ENCODE measurements at places on chromosomes 16 and 17. TPM values are rescaled to one million over a fixed set of nuclear protein-coding genes. Genes with fewer than 3 reads are reported as not detected.
A peak's percentile ranks its signal among the peaks of the same experiment; 100 is the strongest.

Gene LGALS9B
- total RNA-seq = not detected

Gene PSME3
- 119 TPM for total RNA-seq

Gene KRTAP9-4
- not detected for total RNA-seq

Gene CACNG1
- total RNA-seq = not detected

Gene CD300H
- not detected for total RNA-seq

GRCh38 chr17:72516772-72517399 lies 396.1 kb downstream of the SOX9 start:
- DNase-seq = peak; percentile 49
- peak overlapping the region; percentile 65 for H3K27ac ChIP-seq
- no peaks in the 10 kb centered on the region for H3K36me3 ChIP-seq
- H3K27me3 ChIP-seq = no peaks in the 10 kb centered on the region
- H3K4me3 ChIP-seq = no peak overlapping the region

DNA sequence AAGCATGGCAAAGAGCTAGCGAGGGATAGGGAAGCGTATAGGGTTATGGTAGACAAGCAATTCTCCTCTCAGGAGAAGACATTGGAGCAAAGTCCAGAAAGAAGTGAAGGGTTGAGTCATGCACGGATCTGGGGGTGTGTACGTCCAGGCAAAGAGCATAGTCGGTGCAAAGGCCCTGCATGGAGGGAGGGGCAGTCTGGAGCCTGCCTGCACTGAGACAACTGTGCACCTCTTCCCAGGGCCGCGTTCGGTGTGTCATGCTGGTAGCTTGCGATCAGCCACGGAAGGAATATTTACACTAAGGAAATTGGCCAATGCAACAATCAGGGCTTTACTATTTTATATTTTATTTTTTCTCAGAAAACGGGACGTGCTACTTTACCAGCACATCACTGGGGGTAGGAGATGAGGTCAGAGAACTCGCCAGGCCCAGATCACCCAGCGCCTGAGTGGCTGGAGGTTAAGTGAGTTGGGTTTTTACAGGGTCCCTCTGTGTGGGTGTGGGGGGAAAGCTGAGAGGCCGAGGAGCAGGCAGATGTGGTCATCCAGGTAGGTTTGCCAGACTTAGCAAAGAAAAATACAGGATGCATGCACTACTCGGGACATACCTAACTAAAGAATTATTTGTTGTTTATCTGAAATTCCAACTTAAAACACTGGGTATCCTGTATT lies 6.7 kb upstream of the B9D1 start:
- H3K4me1 ChIP-seq = no peaks in the 10 kb centered on the region
- no peak overlapping the region for H3K27ac ChIP-seq
- DNase-seq = no peak
- no peaks in the 10 kb centered on the region for H3K27me3 ChIP-seq
- no peaks in the 10 kb centered on the region for H3K36me3 ChIP-seq

DNA sequence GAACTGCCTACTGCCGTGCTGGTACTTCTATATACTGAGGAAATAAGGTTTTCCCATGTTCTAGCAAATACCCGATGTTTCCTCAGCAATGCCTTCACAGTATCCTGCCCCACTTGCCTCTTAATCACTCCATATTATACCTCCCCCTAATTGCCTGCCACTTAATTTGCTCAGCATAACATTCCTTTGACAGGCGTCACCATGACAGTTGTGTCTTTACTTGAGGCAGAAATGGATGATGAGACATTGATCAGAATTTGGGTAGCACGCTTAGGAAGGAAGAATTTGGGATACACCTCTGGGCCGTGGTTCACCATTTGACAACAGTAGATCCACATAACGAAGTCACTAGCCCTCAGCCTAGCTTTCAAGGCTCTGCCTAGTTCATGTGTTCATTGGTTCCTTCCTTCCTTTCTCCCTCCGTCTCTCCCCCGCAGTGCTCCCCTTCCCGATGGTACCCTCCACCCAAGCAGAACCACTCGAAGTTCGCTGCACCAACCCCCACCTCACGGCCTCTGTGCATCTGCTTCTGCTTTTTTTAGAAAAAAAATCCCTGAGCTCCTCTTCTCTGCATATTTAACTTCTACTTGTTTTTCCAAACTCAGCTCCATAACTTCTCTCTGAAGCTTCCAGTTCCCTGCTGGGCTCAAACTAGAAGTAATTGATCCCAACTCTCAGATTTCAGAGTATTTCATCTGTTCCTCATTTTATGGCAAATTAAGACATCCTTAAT lies 19.4 kb downstream of the IQCK start:
- H3K4me1 ChIP-seq = peaks cover 5% of the 10 kb centered on the region
- H3K27me3 ChIP-seq = no peaks in the 10 kb centered on the region
- no peaks in the 10 kb centered on the region for H3K36me3 ChIP-seq
- no peak overlapping the region for H3K4me3 ChIP-seq
- peak overlapping the region; percentile 16 for H3K27ac ChIP-seq
- DNase-seq = peak; percentile 67

GRCh38 chr17:4576729-4577322 lies 7.5 kb upstream of the SMTNL2 start:
- H3K27ac ChIP-seq = no peak overlapping the region
- no peaks in the 10 kb centered on the region for H3K27me3 ChIP-seq
- no peaks in the 10 kb centered on the region for H3K4me1 ChIP-seq
- H3K4me3 ChIP-seq = no peak overlapping the region
- H3K36me3 ChIP-seq = no peaks in the 10 kb centered on the region

DNA sequence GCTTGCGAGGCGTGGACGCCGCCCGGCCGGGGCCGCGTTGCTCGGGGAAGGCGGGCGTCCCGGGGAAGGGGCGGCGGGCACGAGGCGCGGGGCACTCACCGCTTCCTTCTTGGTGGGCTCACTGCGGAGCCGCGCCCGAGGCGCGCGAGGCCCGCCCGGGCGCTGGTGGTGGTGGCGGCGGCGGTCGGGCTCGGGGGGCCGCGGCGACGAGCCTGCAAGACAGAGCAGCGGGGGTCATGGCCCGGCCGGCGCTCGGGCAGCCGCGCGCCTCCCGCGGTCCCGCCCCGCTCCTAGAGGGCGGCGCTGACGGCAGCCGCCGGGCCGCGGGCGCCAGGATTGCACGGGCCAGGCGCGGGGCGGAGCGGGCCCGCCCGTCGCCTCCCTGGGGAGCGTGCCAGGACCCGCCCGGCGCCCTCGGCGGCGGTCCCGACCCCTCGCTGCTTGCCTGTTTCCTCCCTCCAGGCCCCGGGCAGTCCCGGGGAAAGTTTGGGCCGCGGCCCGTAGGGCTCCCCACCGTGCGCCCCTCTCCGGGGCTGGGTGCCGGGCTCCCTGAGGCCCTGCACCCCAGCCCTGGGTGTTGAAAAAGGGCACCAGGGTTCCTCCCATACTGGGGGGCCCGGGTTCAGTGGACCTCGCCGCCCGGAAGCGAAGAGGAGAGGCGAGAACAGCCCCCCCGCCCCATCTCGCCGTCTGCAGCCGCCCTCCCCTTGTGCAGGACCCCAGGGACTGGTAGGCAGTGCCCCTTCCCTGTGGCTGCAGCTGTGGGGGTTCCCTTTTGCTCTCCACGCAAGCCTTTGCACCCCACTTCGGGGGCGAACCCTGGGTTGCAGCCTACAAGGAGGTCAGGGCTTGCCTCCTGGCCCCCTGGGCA lies at the start of gene C16orf74:
Gene C16orf74 (minus strand): TSS at position 270 of the 871 bp plus-strand sequence. CDS start 15,879 bp downstream, outside the sequence.
- DNase-seq = peak; percentile 56
- H3K4me3 ChIP-seq = peak within 1 kb of the TSS; percentile 62
- no peaks in the 10 kb centered on the region for H3K36me3 ChIP-seq
- H3K27ac ChIP-seq = no peak within 1 kb of the TSS
- H3K27me3 ChIP-seq = no peaks in the 10 kb centered on the region
- H3K4me1 ChIP-seq = peaks cover 20% of the 10 kb centered on the region

- H3K36me3 ChIP-seq = no peaks in the 10 kb centered on the region
- no peaks in the 10 kb centered on the region for H3K4me1 ChIP-seq
- no peak for DNase-seq
- H3K4me3 ChIP-seq = no peak overlapping the region
Observed at GRCh38 chr16:76360404-76360803, 83.2 kb downstream of the CNTNAP4 start.

DNA sequence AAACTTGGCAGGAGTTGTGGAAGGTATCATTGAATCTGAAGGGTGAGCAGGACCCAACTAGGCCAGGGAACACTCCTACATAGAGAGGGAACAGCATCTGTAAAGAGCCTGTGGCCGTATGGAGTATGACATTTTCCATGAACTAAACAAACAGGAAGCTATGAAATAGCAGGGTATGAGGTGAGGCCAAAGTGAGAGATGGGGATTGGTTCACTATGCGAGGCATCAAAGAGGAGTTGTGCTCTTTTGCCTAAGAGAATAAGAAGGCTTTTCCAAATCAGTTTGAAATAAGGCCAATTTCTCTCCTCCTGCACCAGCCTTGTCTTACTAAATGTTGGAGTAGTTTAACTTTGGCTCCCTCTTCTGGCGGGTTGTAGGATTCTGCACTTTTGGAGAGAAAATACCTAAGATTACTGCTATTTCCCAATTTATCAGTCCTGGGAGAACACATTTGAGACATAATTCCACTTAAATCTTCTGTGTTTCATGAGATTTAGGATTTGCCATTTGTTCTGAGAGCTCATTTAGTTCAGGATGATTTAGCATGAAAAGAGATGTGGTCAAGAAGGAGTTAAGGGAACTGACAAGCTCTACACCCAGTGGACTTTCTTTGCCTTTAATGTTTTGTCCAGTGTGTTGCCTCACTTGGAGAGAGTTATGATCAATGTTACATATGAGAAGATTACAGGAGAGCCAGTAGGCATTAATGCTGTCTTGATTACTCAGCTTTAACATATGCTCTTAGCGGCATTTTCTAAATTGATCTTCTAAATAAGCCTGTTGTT lies 55.4 kb downstream of the TNRC6C start:
- DNase-seq = peak; percentile 62
- H3K4me3 ChIP-seq = no peak overlapping the region
- H3K27ac ChIP-seq = no peak overlapping the region
- no peaks in the 10 kb centered on the region for H3K4me1 ChIP-seq
- no peaks in the 10 kb centered on the region for H3K27me3 ChIP-seq

GRCh38 chr16:11554053-11554452 lies 32.7 kb downstream of the LITAF start:
- peaks cover 10% of the 10 kb centered on the region for H3K4me1 ChIP-seq
- DNase-seq = no peak
- no peak overlapping the region for H3K27ac ChIP-seq
- no peak overlapping the region for H3K4me3 ChIP-seq
- no peaks in the 10 kb centered on the region for H3K27me3 ChIP-seq

GRCh38 chr16:81432937-81433557 lies 11.6 kb upstream of the CMIP start:
- DNase-seq = no peak
- no peak overlapping the region for H3K4me3 ChIP-seq
- no peaks in the 10 kb centered on the region for H3K36me3 ChIP-seq
- H3K27me3 ChIP-seq = no peaks in the 10 kb centered on the region

DNA sequence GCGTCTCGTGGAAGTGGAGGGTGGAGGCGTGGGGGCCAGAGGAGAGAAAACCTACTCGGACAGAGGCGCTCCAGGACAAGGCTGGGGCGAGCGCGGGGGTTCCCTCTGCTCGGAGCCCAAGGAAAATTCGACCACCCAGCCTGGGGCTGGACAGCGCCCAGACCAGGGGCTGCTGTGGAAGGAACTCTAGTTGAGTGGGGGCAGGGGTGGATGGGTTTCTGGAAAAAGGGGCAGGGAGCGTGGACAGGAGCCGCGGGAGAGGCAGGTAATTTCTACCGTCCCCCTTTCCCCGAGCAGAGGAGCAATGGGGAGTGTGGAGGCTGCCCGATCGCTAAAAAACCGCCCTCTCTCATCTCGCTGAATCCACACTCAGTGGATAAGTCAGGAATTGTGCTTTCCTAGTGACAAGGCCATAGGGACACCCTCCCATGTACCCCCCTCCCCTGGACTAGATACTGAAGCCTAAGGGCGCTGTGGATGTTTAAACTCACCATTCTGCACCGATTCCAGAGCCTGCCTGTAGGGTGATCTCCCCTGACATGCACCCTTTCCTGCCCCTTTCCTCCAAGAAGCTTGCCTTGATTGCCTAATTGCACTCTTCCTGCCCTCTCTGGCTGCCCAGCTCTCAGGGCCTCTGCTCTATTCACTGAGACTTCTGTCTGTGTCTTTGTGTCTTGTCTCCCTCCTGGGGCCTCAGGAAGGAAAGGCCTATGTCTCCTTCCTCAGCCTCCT lies 90.7 kb upstream of the TMEM97 start:
- H3K27ac ChIP-seq = peak overlapping the region; percentile 61
- no peaks in the 10 kb centered on the region for H3K27me3 ChIP-seq

DNA sequence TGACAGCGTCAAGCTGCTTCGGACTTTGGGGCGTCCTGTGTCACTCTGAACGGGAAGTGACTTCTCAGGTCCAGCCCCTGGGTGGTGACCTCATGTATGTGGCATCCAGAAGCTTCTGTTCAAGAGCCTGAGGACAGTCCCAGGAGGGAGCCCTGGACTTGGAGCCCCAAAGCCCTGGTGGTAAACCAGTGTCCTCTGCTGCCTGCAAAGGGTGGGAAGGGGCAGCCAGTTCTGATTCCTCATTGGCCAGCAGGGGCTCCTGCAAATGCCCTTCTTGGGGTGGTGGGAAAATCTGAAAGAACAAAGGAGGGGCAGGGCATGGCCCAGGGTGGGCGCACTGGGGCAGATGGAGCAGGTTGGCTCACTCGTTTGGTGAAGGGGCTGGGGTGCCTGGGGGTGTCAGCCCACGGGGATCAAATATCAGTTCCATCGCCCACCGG lies 1.6 kb downstream of the OSGIN1 start:
- DNase-seq = peak; percentile 71
- peaks cover 24% of the 10 kb centered on the region for H3K4me1 ChIP-seq
- H3K4me3 ChIP-seq = no peak overlapping the region
- peak overlapping the region; percentile 96 for H3K27ac ChIP-seq

DNA sequence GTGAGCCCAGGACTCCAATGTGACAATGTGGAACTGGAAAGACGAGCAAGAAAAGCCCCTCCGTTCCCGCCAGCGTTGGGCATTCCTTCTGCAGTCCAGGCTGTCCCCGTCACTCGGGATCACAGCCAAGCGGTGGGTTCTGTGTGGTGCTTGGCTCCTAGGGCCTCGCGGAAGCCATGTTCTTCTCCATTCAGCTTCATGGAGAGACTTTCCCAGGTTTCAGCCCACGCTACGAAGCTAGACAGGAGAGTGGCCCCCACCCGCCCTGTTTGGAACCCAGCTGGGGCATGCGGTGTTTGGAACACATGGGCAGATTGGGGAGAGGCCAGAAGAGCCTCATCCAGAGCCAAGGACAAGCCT lies 5.8 kb downstream of the LMF1 start:
- H3K4me1 ChIP-seq = peaks cover 29% of the 10 kb centered on the region
- no peaks in the 10 kb centered on the region for H3K27me3 ChIP-seq
- H3K4me3 ChIP-seq = no peak overlapping the region
